ENCODE measurements at places on chromosomes 7 and 10.

- DNase-seq: no peak
Measured at GRCh38 chr10:9613338-9614075, 1404.2 kb upstream of the CELF2 start.

DNA sequence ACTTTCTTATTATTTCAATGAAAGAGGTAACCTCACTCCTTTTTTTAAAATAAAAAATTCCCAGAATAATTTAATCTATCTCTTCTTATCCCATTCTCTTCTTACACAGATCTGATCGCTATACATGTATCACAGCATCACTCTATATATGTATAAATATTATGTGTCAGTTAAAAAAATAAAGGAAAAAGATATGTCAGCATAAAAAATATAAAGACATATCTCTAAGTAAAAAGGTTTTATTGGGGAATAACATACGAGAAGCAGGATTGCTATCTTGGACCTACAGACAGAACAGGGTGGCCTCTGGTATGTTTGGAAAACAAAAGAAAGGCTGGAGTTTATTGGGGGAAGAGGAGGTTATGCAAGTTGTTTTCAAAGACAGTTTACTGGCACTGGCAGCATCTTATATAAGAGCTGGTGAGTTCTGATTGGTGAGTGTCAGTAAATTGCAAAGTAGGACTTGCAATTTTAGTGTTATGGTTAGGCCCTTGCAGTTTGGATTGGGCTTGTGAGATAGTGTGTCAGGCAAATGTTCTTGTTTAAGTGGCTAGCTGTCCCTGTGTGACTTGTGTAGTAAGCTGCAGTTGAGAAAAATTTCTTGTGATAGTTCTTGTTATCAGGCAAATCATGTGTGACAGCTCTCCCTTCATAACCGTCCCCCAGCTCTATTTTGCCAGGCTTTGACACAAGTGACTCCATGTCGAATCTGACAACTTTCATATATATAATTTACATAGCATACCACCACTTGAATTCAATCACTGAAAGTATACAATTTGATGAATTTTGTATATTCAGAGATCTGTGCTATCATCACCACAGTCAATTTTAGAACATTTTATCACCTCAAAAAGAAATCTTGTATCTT is 118.2 kb downstream of the HBP1 start:
- no peak for DNase-seq

DNA sequence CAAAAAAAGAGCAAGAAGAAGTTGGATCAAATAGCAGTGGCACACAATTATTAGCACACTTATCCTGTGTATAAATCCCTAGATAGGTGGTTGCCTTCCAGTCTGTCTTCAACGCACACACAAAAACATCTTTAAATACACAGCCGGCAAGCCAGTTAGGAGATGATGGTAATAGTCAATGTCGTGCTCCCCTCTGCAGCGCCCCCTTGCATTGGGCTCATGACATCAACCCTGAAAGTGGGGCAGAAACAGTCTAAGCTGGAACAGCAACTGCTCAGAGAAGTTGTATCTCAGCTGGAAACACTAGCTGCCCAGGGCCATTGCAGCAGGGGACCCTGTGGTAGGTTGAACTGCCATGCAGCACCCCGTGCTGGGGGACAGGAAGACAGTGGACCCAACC is 179.5 kb upstream of the YAE1 start:
- DNase-seq: no peak

DNA sequence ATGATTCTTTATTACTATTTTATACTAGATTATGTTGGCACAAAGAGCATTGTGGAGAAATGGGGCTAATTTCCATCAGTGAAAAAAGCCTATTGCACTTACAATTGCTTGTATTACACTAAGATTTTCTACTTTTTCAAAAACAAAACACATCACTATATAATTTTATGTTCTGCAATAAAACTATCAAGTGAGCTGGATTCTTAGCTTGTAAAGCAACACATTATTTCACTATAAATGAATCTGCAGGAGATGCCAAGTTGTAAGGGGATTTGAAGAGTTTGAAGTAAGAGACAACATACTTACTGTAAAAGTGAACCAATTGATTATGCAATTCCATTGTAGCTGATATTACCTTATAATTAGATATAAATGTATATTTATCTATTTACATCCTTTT is 333.3 kb upstream of the SEMA3D start:
- no peak for DNase-seq

GRCh38 chr7:43553999-43554398 is 28.9 kb upstream of the STK17A start:
- DNase-seq: peak; percentile 25

Data from urothelium cell line (cell line).